8988T (cell line): ENCODE measurements at places on chromosomes 1 and 21.

GRCh38 chr21:32426592-32427051, 14.1 kb downstream of the EVA1C start:
- no peak for DNase-seq

DNA sequence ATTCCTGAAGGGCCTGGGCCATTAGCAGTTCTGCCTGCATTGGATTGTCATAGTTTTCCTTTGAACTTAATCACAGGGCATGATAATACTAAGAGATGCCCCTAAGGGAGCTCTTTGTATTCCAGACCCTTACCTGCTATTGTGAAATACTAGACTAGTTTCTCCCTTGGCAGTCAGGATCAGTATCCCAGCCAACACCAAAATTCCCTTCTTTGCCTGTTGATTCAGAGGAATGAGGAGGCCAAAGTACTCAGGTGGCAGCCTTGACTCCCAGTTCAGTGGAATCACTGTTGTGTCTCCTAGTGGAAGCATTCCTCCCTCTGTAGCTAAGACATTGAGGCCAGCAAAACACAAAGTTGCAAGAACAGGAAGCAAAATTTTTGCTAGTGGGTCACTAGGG, 20.7 kb downstream of the SLAMF7 start:
- DNase-seq: no peak

- no peak for DNase-seq
Observed at GRCh38 chr1:225763716-225764548, 13.7 kb upstream of the SRP9 start.

DNA sequence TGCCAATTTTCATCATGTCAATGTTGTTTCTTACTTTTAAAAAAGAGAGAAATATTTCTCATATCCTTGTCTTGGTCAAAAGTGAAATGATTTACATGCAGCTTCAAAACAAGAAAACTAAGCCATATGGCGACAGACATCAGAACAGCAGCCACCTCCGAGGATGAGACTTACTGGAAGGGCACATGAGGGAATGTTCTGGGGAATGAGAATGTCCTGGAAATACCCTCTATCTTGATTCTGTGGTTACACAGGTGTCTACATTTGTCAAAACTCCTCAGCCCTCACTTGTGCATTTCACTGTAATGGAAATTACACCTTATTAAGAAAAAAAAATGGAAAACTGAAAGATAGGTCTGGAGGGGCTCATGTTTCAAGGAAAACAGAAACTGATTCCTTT, 14.2 kb upstream of the ECE1 start:
- DNase-seq: no peak

- no peak for DNase-seq
Observed at GRCh38 chr1:156894711-156895454, 1.4 kb downstream of the PEAR1 start.

- DNase-seq: no peak
Observed at GRCh38 chr1:117096951-117097408, 24.6 kb downstream of the TRIM45 start.

DNA sequence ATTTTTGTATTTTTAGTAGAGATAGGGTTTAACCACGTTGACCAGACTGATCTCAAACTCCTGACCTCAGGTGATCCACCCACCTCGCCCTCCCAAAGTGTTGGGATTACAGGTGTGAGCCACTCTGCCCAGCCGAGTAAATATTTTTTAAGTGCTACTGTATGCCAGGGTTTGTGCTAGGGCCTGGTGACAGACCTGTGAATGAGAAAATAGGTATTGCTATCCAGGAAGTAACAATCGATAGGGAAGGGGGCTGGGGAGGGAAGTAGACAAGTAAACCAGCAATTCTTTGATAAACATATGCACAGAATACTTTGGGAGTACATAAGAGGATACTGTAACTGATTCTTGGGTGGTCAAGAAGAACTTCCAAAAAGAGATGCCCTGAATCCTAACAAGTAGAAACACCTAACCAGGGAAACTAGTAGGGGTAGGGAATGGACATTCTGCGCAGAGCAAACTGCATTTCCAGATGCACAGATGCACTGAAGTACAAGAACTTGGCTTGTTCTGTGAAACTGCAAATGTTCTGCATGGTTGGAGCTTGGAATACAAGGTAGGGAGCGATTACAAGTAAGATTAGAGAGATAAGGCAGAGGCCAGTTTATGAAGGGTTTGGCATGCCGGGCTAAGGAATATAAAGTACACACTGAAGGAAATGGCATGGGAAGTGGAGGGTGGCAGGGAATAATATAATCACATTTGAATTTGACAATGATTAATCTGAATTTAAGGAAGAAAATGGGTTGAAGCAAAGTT, 19.0 kb upstream of the DOCK7 start:
- no peak for DNase-seq
